ENCODE measurements at places on chromosomes 12 and 14.

- no peak for DNase-seq
Measured at GRCh38 chr12:56297400-56297799, 2.7 kb downstream of the CS start.

DNA sequence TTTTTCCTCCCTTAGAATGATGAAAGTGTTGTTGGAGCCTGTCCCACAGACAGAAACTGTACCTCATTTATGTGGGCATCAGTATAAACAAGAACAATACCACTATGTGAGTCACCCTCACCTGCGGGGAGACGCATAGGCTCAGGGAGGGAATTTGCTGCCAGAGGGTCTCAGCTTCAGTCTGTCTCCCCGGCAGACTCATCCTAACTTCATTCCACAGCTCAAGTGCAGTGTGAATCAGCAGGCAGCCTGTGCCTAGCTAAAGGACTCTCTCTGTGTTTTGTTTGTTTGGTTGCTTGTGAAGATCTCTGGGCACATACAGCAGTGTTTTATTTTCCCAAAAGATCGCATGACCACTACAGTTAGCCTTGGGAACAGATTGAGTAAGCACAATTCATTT is 98.9 kb downstream of the PRKCH start:
- no peak for DNase-seq

- DNase-seq = no peak
Measured at GRCh38 chr12:29428633-29429032, 47.7 kb upstream of the ERGIC2 start.

DNA sequence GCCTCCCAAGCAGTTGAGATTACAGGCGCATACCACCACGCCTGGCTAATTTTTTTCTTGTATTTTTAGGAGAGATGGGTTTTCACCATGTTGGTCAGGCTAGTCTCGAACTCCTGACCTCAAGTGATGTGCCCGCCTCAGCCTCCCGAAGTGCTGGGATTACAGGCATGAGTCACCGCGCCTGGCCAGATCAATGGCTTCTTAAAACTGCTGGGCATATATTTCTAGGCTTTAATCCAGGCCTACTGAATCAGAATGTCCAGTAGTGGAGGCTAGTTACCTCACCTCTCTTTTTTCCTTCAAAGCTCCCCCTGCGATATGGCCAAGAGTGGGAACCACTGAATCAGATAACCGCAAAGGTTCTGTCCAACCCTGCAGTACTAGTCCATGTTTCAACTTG is 17.1 kb downstream of the POU6F1 start:
- DNase-seq = no peak

Data from activated naive CD4-positive, alpha-beta T cell (primary cell).